Regular cardiac myocyte (primary cell): ENCODE measurements at places on chromosomes 16 and 17. TPM values are rescaled to one million over a fixed set of nuclear protein-coding genes. Genes with fewer than 3 reads are reported as not detected.

ZNF646 gene
- 12.7 and 14.6 TPM in 2 replicates for total RNA-seq

KRT17 gene
- total RNA-seq = 1.9 and 7.0 TPM in 2 replicates

ARHGAP44 gene
- total RNA-seq = 2.7 and 4.8 TPM in 2 replicates

PIK3R5 gene
- under 0.01 and 0.38 TPM in 2 replicates for total RNA-seq

NLE1 gene
- total RNA-seq = 20.3 and 26.6 TPM in 2 replicates

MRM1 gene
- total RNA-seq = 6.5 and 7.9 TPM in 2 replicates

PTX4 gene
- 0.19 TPM in 1 of 2 replicates, not detected in the other for total RNA-seq

HIGD1B gene
- not detected in 2 replicates for total RNA-seq
